ENCODE measurements at places on chromosomes 6 and 20. TPM values are rescaled to one million over a fixed set of nuclear protein-coding genes. Genes with fewer than 3 reads are reported as not detected.

The CLPSL2 gene
- polyA plus RNA-seq, result 0.23 TPM

The CLDN20 gene
- polyA plus RNA-seq, result 3.5 TPM

The GSTA3 gene
- not detected for polyA plus RNA-seq

The RFX6 gene
- polyA plus RNA-seq, result not detected

The PRKN gene
- polyA plus RNA-seq, result 8.0 TPM

The ADGRB3 gene
- 3.2 TPM for polyA plus RNA-seq

The VSX1 gene
- 0.04 TPM for polyA plus RNA-seq

The BHLHE23 gene
- not detected for polyA plus RNA-seq

The SCRT2 gene
- polyA plus RNA-seq, result not detected
